ENCODE measurements at places on chromosomes 2 and 18.
A peak's percentile ranks its signal among the peaks of the same experiment; 100 is the strongest.

GRCh38 chr2:69685321-69686048 lies 41.9 kb upstream of the AAK1 start:
- no peaks in the 10 kb centered on the region for H3K27me3 ChIP-seq
- H3K4me3 ChIP-seq = no peak overlapping the region
- peak overlapping the region; percentile 96 for H3K27ac ChIP-seq
- no peak for DNase-seq

DNA sequence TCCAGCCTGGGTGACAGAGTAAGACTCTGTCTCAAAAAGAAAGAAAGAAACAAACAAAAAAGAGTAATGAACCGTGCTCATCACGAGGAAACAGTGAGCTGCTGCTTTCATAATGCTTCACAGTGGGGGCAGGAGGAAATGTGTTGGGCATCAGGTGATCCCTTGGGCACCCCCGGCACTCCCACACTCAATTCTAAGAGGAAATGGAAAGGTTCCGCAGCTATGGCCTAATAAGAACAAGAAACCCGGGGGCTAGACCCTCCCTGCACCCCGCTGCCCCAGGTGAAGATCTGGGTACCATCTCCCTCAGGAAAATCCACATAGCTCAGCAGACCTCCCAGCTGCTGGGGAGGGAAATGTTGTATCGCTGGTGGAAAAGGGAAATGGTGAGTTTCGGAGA lies 118.9 kb downstream of the LPIN1 start:
- H3K4me1 ChIP-seq = peaks cover 17% of the 10 kb centered on the region
- DNase-seq = no peak
- no peaks in the 10 kb centered on the region for H3K36me3 ChIP-seq
- H3K27ac ChIP-seq = no peak overlapping the region
- peaks cover 3% of the 10 kb centered on the region for H3K27me3 ChIP-seq

DNA sequence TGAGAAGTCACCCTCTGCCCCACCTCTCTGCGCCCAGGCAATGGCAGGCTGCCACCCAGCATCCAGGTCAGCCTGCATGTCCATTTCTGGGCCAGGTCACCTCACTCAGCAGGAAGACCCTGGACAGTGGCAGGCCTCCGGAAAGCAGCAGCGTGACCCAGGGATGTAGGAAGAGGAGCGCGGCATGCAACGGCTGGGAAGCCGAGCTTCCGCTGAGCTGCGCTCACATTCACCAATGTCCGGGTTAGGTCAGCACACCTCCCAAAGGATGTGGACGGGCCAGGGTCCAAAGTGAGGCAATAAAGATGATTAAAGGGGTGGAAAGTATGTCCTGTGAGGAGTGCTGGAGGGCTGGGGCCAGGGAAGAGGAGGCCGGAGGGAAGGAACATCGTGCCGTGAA lies 174.5 kb downstream of the CTIF start:
- peaks cover 8% of the 10 kb centered on the region for H3K36me3 ChIP-seq
- H3K4me1 ChIP-seq = peaks cover 28% of the 10 kb centered on the region
- no peak for DNase-seq
- peaks cover 22% of the 10 kb centered on the region for H3K27me3 ChIP-seq
- no peak overlapping the region for H3K4me3 ChIP-seq
- peak overlapping the region; percentile 52 for H3K27ac ChIP-seq

DNA sequence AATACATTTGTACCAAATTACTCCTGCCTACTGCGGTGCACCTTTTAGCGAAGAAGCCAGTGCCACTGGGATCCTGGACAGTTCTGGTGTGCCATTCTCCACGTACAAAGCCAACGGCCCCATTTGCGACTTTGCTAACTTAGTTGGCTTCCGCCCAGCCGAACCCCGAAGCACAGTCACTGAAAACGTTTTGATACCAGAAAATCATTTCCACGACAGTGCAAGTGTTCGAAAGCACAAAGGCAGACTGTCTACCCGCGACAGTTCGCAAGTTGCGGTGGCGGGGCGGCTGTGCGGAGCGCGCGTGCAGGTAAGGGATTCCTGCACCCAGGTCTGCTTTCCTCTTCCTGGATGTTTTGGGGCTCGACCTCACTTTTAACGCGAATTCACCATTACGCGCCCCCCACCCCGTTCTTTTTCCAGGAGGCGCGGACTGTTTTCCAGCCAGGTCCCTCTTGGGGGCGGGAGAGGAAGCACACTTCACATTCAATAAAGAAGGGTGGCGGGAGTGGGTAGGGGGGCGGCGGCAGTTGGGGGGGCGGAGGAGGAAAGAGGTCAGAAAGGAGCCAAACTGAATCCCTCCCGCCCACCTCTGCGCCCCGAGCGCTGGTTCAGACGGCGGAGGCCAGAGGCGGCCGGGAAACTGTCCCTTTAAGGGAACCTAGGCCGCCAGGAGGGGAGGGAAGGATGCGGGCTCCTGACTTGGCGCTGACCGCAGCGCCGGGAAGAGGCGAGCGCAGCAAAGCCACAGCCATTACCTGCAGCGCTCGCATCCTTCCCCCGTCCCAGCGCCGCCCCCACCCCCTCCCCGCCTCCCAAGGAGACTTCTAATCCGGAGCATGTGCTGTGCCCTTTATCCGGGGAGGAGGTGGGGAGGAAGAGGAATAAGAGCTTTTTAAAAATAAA lies 107.4 kb upstream of the KCTD1 start:
- DNase-seq = peak; percentile 53
- peaks cover 6% of the 10 kb centered on the region for H3K27me3 ChIP-seq
- H3K4me1 ChIP-seq = peaks cover 30% of the 10 kb centered on the region
- peak overlapping the region; percentile 76 for H3K4me3 ChIP-seq

DNA sequence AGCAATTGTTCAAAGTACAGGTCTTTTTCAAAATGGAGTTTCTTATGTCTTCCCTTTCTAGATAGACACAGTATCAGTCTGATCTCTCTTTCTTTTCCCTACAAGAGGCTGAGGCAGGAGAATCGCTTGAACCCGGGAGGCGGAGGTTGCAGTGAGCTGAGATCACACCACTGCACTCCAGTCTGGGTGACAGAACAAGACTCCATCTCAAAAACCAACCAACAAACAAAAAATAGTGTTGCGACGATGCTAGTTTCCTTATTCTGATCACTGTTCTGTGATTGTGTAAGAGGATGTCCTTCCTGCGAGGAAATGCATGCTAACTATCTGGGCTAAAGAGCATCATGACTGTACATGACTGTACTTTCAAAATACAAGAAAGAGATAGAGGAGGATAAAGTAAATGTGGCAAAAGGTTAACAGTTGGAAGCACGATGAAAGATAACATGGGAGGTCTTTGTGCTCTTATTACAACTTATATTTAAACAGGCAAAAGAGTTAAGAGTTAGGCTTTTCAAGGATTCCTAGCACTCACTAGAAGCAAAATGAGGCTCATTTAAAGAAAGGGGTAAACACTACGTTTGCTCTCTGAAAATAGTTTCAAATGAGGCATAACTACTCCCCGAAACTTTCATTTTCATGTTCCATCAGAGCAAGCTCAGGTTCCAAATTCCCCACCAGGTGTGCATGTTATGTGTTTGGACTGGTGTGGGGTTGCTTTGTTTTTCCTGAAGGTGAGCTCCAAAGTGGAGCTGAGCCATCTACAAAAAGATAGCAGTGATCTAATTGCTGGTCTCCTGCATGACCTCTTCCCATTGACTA lies 23.8 kb downstream of the SOWAHC start:
- no peak overlapping the region for H3K27ac ChIP-seq
- H3K27me3 ChIP-seq = no peaks in the 10 kb centered on the region
- H3K36me3 ChIP-seq = no peaks in the 10 kb centered on the region
- peaks cover 18% of the 10 kb centered on the region for H3K4me1 ChIP-seq
- H3K4me3 ChIP-seq = no peak overlapping the region

DNA sequence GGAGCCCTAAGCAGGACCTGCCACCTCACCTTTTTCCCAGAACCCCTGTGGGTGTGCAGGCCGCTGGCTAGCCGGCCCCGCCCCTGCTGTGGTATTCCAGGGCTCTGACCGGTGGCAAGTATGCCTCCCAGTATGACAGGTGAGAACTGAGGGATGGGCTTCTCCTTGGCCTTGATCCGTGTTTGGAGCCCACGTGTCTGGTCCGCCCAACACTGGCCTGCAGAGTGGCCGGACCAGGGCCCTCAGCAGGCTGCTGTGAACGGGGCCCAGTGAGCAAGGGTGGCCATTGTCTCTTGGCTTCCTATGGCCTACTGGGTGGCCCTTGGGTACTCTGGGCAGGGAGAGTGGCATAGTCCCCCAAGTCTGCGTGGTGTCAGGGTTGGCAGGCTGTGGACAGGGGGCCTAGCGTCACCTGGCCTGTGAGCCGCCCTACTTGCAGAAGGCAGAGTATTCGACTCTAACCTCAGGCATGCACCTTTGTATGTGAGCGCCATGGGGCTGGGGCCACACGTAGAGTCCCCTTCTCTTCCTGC lies 1.8 kb downstream of the RNPEPL1 start:
- H3K27me3 ChIP-seq = no peaks in the 10 kb centered on the region
- H3K4me3 ChIP-seq = no peak overlapping the region

GRCh38 chr18:75211002-75211621 lies 515 bp downstream of the TSHZ1 start:
- peak overlapping the region; percentile 98 for H3K27ac ChIP-seq
- no peak for DNase-seq
- H3K27me3 ChIP-seq = no peaks in the 10 kb centered on the region

GRCh38 chr2:227782804-227783203 lies 30.8 kb upstream of the CCL20 start:
- H3K27me3 ChIP-seq = no peaks in the 10 kb centered on the region
- no peak for DNase-seq
- peaks cover 5% of the 10 kb centered on the region for H3K4me1 ChIP-seq
- no peaks in the 10 kb centered on the region for H3K36me3 ChIP-seq
- H3K4me3 ChIP-seq = no peak overlapping the region
- H3K27ac ChIP-seq = no peak overlapping the region

- DNase-seq = no peak
- H3K4me3 ChIP-seq = no peak overlapping the region
- H3K27me3 ChIP-seq = no peaks in the 10 kb centered on the region
- no peaks in the 10 kb centered on the region for H3K4me1 ChIP-seq
Observed at GRCh38 chr2:26081556-26081955, 47.7 kb downstream of the RAB10 start.

Measured in mesothelial cell of epicardium (in vitro differentiated cells).